ENCODE measurements at places on chromosomes 4 and X.

- no peak for DNase-seq
Measured at GRCh38 chr4:106704253-106704870, 331.8 kb downstream of the DKK2 start.

DNA sequence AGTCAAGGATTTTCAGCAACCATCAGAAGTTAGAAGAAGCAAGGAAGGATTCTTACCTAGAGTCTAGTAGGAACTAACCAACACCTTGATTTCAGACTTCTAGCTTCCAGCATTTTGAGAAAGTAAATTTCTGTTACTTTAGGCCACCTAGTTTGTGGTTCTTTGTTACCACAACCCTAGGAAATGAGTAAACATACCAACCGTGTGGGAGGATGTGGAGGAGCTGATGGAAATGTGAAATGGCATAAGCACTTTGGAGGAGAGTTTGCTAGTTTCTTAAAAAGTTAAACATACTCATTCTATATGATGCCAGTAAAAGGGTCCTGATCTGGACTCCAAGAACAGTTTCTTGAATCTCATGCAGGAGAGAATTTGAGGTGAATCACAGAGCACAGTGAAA, 679.4 kb downstream of the PDHA2 start:
- no peak for DNase-seq

DNA sequence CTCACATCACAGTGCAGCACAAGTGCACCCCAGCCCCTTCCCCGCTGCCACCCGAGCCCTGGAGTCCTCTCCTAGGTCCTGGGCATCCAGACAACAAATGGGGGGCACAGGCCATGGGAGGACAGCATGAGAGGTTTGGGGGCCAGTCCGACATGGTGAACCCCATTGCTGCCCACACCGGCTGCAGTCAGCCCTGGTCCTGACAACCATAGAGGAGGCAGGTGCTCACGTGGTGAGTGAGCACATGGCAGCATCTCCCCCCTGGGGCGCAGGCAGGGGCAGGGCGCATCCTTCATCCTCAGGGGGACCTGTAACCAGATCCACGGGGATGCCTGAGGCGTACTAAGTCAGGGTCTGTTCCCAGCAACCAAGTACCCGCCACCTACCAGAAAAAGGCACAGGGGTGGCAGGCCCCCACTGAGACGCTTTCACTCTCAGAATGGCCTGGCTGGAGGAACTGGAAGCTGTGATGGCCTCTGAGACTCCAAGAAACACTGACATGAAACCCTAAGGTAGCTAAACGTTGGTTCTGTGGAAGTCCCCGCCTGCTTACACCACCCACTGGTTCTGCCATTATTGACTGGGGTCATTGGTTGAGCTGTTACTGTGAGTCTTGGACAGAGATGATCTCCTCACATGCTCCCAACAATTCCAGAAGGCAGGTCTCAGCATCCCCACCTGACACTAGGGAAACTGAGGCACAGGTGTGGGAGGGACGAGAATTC, 6.5 kb downstream of the ZFYVE28 start:
- DNase-seq, result no peak

DNA sequence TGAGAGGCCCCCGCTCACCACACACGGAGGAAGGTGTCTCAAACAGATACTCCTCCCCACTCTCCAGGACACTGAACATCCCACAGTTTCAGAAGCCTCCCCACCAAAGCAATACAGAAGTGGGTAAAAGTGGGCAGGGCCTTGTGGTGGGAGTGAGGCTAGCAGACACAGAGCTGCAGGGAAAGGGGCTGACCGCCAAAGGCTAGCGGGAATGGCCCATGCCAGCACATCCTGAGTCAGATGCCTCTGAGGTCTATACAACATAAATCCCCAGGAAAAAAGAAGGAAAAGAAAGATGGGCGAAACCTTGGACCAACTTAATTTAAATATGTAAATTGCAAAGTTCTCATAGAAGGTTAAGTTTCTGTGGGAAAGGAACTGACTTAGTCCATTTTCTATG, 21.9 kb upstream of the ARHGAP10 start:
- no peak for DNase-seq

DNA sequence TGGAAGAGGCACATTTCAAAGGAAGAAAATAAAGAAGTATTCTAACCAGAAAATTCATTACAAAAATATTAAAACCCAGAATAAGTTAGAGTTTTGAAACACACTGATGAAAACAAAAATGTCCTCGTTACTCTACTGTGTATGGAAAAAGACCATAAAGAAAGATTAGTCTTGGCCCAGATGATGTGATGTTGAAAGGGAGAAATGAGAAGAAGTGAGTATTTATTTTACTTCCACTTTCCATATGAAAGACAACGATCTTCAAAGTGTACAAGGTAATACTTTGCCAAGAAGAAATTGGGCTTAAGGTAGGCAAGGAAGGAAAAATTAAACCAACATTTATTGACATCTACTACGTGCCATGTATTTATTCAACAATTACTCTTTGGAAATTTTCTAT, 48.6 kb upstream of the EMCN start:
- DNase-seq, result no peak

GRCh38 chr4:109658871-109659410, 44.3 kb downstream of the CASP6 start:
- no peak for DNase-seq

DNA sequence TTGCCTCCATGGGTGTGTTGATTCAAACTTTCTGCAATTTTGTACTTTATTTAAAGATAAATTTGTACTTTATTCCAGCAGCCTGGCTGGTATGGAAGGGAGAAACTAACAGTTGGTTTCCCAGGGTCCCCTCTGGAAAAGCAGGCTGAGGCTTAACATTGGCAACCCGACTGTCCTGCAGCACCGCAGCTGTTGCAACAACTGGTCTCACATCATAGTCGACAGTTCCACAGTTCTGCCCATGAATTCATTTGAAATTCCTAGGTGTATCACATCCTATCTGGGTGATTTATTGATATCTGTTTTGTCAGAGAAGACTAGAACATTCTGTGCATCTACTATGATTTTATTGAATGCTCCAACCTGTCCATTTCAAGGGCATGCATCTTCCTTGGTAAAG, 98.8 kb upstream of the GATB start:
- DNase-seq, result no peak

DNA sequence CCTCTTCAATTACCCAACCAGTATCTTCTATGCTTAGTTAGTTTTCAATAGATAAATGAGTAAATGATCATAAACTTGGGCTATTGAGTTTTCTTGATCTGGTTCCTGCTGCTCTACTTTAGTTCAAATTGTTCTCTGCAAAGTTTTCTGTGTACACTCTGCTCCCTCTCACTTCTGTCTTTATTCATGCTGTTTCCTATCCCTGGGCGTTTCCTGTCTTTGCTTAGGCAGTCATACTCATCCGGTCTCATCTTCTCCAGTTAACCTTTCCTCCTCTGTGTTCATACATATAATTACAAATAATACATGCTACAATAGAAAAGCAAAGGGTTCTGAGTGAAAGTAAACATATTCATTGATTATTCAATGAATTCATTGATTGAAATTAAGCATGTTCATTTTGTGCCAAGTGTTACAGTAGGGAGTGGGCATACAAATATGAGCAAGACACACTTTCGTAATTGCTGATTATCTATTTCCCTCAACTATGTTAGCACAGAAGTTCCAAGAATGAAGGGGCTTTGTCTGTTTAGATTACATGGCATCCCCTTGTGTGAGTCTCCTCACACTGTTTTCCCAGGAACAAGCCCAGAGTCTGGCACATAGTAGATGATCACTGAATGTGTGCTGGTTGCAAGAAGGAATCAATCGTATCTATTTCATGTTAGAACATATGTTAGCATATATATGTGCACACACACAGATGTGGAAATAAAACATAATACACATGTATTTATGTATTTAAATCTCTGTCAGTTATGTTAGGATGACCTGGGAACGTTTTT, 1.1 kb downstream of the RAB39B start:
- DNase-seq, result no peak

- DNase-seq, result no peak
Measured at GRCh38 chr4:174225349-174226049, 58.0 kb downstream of the FBXO8 start.

DNA sequence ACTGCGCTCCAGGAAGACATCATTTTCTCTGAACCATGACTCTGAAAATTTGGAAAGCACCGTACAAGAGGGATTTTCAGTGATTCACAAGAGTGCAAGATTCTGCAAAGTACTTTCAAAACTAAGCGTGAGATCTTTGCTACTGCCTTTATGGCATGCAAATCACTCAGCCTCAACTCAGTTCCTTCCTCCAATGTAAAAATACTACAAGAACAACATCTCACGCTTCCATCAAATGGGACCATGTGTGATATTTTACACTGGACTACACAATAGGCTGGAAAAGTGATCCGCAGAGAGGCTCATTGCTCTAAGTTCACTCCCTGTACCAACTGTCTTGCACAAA, 674 bp upstream of the IL15 start:
- DNase-seq, result no peak

DNA sequence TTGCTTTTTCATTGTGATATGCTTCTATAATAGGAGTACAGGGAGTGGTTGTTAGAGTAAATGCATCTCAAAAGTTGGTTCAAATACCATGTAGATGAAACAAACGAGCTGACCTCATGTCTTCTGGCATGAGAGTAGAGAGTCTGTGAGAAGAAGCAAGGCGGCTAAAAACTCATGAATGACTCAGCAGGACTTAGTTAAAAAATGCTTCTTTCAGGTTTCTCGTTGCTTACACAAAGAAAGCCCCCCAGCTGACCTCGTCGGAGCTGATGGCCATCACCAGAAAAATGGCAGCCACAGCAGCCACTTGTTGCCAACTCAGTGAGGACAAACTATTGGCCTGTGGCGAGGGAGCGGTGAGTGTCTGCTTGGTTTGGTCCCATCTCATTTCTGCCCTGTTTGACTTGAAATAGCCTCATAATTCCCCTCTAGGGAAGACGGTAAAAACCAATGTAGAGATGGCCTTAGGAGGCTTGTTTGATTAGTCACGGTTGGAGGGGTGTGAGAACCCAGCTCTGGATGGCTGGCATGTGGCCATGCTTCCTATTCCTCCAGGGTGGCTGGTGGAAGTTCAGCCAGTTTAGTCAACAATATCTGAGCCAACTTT, 14.5 kb downstream of the AFP start:
- DNase-seq, result no peak

DNA sequence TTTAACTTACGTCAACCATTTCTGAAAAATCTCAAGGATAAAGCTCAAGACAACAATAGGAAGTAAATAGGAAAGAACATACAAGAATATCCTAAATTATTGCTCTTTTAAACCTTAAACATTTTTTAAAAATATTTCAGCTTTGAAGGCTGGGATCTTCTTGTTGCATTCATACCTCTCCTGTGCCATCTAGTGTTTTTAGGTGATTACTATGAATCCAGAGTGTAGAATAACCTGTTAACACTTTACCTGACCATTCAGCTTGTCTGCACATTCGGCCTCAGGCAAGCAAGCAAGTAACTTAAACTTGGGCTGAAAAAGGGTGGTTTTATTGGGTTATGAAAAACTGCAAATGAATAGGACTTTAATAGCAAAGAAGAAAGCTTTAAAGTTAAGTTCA, 507.8 kb upstream of the INTU start:
- no peak for DNase-seq

DNA sequence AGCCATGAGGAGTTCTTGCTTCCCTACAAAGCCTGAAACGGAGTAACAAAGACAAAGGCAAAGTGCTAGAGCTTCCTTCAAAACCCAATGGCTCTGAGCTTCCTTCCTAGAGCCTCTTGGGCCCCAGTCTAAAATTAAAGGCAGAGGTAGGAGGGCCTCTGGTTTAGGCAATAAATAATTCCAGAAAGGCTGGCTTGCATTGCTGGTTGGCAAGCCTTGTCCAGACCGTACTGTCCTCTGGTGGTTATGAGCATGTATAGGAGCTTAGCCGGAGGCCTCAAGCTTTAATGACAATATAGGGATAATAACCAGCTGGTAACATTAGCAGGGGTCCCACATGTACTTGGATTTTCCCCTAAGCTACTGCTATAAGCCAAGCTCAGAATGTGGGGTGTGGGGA, 237.3 kb downstream of the AR start:
- DNase-seq, result no peak

GRCh38 chr4:159422626-159423025, 319.7 kb downstream of the RAPGEF2 start:
- DNase-seq, result no peak

DNA sequence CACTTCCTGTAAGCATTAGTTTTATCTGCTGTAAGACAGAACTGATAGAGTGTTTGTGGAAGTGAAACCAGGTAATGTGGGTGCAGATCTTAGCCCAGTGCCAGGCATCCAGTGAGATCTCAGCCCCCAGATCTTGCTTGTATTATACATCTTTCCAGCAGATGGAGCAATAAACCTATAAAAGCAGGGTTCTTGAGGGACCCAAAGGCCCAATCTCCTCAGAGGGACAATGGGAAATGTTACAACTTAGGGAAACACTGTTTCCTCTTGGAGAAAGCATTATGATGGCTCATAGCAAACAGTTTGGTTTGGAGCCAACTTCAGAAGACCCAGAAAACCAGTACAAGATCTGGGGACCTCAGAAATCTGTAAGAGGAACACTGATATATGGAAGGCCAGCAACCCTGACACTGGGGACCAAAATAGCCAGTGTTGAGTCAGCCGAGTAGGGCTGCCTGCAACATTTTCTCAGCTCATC, 206.3 kb downstream of the SLC7A11 start:
- DNase-seq, result no peak

DNA sequence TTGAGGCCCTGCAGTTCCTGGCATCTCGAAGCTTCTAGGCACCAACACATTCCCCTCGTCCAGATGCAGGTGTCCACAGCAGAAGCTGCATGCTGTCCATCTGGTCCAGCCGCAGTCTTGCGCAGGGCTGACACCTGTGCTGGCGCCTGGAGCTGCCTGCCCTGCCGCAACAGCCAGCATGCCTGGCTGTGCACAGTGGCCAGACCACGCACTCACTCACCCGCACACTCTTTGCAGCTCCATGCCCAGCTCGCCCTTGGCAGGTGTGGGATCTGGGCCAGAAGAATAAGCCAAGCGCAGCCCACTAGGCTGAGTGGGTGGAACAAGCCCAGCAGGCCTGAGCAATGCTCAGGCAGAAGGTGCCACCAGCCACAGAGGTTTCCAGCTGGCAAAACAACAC, 125.6 kb downstream of the PARM1 start:
- no peak for DNase-seq

DNA sequence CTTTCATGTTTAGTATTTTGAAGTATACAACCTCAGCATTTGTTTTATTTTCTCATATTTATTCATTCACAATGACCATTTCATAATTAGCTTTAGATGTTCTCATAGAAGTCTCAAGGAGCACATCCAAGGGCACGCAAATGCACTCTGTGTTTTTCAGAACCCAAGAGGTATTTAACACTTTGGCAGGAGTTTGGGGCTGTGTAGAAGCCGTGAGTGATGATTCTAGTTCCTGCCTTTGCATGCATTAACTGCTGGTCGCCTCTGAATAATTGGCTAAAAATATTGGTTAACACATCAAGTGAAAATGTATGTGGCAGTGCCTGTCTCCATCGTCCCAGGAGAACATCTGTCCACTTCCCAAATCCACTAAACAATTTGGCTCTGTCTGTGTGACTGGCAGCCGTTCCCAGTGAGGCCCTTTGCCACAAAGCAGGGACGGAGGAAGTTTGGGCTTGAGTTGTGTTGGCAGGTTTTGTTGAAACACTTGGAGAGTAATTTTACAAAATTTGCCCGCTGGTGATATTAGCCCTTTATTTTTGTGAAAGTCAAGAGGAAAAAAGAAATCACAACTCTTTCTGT, 730.7 kb upstream of the SLIT2 start:
- DNase-seq, result no peak

Measured in activated CD8-positive, alpha-beta memory T cell treated with anti-CD3 and anti-CD28 coated beads for 4 hours (primary cell).